Central memory CD4-positive, alpha-beta T cell (primary cell): ENCODE measurements at places on chromosomes 16 and 17.

DNA sequence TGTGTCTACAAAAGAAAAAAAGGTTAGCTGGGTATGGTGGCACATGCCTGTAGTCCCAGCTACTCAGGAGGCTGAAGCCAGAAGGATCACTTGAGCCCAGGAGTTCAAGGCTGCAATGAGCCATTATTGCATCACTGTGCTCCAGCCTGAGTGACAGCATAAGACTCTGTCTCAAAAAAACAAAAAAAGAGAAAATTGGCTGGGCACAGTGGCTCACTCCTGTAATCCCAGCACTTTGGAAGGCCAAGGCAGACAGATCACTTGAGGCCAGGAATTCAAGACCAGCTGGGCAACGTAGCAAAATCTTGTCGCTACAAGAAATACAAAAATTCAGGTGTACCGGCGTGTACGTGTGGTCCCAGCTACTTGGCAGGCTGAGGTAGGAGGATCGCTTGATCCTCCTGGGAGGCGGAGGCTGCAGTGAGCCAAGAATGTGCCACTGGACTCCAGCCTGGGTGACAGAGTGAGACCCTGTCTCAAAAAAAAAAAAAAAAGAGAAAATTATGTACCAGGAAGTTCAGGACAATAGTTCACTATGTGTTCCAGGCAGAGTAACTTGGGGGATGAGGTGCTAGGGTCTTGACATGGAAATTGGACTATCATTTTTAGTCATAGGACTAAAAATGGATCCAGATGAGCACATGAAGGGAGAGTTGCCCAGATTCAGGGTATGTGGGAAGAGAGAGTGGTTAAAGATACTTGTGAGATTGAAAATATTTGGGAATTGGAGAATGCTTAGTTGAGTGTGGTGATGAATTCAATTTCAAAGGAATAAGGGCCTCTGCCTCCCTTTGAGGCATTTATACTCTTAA is 11.0 kb downstream of the ALDH3A2 start:
- DNase-seq, result no peak

- peak; percentile 19 for DNase-seq
Observed at GRCh38 chr17:60151355-60151754, 1.6 kb downstream of the CA4 start.

DNA sequence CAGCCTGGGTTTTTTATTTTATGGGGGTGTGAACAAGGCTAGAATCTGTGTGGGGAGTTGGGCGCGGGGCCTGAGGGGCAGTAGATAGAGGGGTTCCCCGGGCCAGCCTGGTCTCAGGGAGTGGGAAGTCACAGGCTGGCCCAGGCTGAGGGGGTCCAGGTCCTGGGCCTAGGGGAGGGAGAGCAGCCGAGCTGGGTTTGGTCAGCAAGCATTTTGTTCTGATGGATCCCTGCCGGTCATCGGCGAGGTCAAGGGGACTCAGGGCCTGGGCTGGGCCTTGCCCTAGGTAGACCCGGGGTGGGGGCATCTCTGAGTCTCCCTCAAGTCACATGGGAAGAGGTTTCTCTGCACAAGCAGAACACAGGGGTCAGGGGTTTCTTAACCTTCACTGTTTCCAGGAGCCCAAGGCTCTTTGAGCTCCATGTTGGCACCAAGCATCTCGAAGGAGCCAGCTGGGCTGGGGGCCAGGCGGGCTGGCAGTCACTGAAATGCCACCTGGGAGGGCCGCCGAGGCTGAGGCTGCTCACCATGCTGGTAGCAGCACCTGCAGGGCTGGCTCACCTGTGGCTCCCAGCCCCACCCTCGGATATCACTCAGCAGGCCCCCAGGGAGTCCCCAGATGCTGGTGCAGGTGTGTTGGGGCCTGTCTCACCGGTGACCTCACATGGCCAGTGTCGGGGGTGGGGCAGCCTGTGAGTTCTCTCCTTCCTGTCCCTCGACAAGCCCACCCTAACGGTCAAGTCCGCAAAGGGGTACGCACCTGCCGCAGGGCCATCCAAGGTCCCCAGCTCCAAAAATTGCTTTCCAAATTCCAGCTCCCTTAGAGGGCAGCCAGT is 41.0 kb downstream of the SLC7A5 start:
- no peak for DNase-seq

DNA sequence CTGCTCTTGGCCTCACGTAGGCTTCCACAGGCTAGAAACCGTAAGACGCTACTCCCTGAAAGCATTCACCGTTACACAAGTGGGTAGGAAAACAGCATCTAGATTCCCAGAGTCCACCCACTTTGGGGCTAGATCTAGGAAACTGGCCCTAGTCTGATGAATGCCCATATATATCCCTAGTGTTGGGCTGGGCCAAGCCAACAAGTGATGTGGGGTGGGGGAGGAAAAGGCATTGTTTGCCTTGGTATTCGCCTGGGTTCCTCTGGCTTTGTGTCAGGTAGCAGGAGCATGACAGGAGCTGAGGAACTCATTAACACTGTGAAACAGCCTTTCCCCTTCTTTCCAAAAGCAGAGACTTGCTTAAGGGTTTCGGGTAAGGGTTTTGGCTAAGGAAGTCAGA is 112.4 kb downstream of the SMG6 start:
- no peak for DNase-seq

DNA sequence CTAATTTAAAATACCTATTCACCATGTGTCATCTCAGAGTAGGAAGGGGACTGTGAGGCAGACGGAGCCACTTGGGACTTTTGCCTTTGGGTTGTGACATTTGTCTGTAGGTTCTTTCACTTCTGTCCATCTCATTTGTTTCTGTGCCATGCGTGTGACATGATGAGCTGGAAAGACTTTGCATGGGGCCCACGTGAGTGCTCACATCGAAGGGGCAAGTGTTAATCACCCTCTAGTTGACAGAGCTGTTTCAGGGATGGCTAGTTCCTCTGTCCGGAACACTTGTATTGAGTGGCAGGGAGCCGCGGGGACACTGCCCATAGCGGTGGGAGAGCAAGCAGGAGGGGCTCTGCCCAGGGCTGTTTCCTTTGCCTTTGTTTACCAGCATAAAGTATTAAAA is 112.0 kb downstream of the RPTOR start:
- DNase-seq, result no peak

DNA sequence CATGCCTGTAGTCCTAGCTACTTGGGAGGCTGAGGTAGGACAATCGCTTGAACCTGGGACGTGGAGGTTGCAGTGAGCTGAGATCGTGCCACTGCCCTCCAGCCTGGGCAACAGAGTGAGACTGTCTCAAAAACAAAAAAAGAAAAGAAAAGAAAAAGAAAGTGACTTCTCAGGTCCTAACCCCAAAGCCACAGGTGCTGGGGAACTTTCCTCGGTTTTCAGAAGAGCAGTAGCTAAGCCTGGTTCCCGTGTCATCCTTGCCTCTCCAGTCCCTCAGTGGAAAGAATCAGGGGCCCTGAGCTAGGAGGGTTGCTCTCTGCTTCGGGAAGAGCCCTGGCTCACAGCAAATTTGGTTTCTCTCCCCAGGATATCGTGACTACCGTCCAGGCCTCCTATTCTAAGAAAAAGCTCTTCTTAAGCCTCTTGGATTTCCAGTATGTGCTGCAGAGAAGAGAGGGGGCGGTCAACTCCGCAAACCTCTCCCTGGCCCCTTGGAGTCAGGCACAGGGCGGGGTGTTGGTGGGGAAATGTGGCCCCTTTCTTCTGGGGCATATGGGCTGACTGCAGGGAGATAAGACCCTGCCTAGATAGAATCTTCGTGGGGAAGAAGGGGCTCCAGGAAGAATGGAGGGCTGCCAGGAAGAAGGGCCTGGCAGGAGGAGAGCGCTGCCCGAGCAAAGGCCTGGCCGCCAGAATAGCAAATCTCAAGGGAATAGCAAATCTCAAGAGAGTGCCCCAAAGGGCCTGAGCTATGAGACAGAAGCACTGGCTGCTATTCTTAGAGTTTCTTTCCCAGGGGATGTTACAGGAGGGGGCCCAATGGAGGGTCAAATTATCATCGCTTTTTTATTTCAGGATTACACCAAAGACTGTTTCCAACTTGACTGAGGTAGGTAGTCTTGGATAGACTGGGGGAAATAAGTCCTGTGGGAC is 8.3 kb upstream of the NLRC5 start:
- no peak for DNase-seq

- peak; percentile 29 for DNase-seq
Observed at GRCh38 chr17:28174352-28175046, 132.0 kb downstream of the NLK start.

DNA sequence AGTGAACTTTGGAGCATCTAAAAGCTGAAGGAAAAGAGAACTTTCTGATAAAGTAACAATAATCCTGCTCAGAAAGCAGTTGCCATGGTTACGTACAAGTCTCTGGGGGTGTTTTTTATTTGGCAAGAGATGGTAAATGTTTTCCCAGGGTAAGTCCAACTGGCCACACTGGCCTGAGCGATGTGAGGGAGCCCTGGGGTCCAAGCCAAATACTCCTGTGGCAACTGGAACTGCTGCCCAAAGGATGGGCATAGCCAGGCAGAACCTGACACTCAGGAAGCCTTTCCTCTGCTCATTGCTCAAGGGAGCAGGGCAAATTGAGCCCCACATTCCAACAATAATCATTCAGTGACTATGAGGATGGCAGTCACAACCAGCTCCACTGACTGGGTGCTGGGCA is 26.8 kb upstream of the WSCD1 start:
- no peak for DNase-seq

DNA sequence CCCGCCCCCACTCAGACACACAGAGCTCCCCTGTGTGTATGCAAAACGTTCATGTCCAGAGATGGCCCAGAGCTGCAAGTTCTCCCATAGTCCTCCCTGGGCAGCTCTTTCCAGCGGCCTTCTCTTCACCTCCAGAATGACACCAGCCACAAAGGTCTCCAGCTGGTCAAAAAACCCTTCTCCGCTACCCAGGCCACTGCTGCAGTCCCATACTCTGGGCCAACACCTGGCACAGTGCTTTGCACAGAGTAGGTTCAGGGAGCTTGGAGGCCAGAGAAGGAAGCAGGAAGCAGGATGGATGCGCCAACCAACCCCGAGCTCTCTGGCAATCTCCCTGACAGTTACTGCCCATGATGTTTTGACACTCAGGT is 1.1 kb upstream of the STAT5B start:
- DNase-seq, result no peak

DNA sequence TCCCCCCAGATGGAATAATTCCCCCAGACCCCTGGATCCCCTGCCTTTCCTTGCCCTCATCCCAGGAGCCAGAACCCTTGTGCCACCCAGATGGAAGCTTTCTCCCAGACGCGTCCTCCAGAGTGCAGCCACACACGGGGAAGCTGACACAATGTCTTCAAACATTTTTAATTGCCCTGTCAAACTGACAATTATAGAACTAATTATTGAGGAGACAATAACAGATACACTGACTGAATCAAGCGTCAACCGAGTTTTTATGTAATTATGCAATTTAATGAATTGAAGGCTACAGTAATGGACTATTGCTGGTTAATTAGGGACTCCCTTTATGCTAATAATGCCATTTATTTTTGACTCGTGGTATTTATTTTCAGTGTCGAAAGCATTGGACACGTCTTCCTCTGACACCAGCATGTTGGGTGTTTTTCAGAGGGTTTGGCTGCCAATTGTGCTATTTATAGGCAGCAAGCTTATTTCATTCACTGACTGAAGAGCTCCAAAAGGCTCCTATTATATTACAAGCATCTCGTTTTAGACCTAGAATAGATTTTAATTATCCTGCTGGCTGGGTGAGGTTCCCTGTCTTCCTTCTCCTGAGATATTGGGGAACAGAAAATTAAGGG is 298.2 kb upstream of the C16orf82 start:
- DNase-seq, result no peak

DNA sequence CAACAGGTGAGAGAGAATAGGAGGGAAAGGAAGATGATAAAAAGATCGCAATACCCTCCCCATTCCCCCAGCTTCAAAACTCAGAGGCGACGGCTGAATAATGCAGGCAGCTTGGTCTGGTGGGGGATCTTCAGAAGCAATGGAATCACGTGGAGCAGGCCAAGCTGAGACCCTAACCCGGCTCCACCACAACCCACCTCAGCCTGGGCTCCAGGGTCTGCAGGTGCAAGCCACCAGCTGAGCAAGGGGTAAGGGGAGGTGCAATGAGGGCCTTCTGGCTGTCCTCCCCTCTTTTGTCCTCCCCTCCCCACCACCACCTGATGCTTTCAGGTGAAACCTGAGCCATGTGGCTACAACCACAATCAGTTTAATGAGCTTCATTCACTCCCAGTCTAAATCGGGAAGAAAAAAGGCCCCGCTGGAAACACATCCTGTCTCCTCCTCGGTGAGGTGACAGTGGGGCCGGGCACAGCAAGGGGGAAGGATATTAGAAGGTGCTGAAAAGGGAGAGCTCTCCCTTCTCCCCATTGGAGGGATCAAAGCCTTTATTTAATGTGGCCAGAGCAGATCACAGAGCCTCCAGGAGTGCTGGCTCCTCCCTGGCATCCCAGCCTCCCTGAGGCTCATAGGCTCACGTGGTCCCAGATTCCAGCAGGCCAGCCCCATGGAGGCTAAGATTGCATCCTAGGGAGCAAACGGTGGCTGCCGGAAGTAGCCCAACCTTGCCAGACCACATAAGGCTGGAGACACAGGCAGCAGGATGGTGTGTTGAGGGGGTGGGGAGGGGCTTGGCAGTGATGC is 261.0 kb downstream of the SOX9 start:
- no peak for DNase-seq

DNA sequence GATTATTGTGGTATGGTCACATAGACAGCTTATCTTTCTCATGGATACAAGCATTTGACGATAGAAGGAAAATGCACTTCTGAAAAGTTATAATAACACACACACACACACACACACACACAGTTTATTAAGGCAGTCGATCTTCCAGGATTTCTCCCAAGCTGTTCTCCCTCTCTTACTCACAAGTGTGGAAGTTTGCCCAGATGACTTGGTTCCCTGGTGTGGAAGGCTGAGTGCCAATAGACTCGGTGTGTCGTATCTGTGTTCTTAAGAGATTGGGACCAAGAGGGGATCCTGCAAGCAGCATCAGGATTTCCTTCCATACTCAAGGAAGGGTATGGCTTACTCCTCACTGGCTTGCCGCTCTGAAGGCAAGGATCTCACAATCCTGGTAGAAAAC is 279.6 kb downstream of the HS3ST3B1 start:
- no peak for DNase-seq

DNA sequence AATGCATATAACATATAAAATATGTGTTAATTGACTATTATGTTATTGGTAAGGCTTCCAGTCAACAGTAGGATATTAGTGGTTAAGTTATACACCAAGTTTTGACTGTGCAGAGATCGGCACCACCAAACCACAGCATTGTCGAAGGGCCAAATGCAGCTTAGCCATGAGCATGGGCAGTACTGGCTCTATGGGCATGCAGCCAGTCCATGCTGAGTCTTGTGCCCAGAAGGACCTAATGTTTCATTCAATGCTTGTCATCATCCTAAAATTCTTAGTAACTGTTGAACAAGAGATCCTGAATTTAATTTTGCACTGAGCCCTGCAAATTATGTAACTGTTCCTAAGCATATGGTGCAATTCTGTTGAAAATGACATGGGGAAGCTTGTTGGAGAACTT is 233.4 kb upstream of the HS3ST3A1 start:
- DNase-seq, result no peak

GRCh38 chr17:20920815-20921199 is 122.0 kb downstream of the USP22 start:
- no peak for DNase-seq

- no peak for DNase-seq
Observed at GRCh38 chr17:64117981-64118979, 11.7 kb downstream of the ERN1 start.
